ENCODE measurements at places on chromosomes 16 and 17. TPM values are rescaled to one million over a fixed set of nuclear protein-coding genes. Genes with fewer than 3 reads are reported as not detected.

The CCL13 gene
- 2.0 TPM for total RNA-seq

The KRTAP4-16 gene
- not detected for total RNA-seq

The CES5A gene
- not detected for total RNA-seq

The CLEC19A gene
- total RNA-seq, result not detected

The CUEDC1 gene
- total RNA-seq, result 14.5 TPM

The ZDHHC1 gene
- total RNA-seq, result 17.4 TPM

The AP2B1 gene
- 88.5 TPM for total RNA-seq

The KRTAP9-7 gene
- not detected for total RNA-seq

The CD300C gene
- total RNA-seq, result 0.33 TPM

The KRT36 gene
- not detected for total RNA-seq

The CORO1A gene
- 30.9 TPM for total RNA-seq

The KRT32 gene
- 0.73 TPM for total RNA-seq

The KRTAP4-9 gene
- not detected for total RNA-seq

The FBXO39 gene
- total RNA-seq, result not detected

The CDRT15 gene
- total RNA-seq, result not detected

The ZPBP2 gene
- total RNA-seq, result not detected

The ANKRD11 gene
- total RNA-seq, result 79.0 TPM

The RNF222 gene
- total RNA-seq, result not detected

- H3K36me3 ChIP-seq, result no peaks in the 10 kb centered on the region
- no peaks in the 10 kb centered on the region for H3K27me3 ChIP-seq
- H3K4me1 ChIP-seq, result no peaks in the 10 kb centered on the region
- no peak overlapping the region for H3K4me3 ChIP-seq
Observed at GRCh38 chr16:83969771-83970429, 1.9 kb downstream of the NECAB2 start.

GRCh38 chr16:73131156-73131862, 83.4 kb upstream of the ZFHX3 start:
- H3K4me1 ChIP-seq, result no peaks in the 10 kb centered on the region
- no peaks in the 10 kb centered on the region for H3K27me3 ChIP-seq
- no peak overlapping the region for H3K27ac ChIP-seq

- peaks cover 2% of the 10 kb centered on the region for H3K4me1 ChIP-seq
- H3K36me3 ChIP-seq, result no peaks in the 10 kb centered on the region
- H3K27me3 ChIP-seq, result no peaks in the 10 kb centered on the region
- H3K27ac ChIP-seq, result no peak overlapping the region
Observed at GRCh38 chr17:65066901-65067300, 10.4 kb upstream of the GNA13 start.

GRCh38 chr16:49524216-49524946, 150.8 kb downstream of the C16orf78 start:
- no peak overlapping the region for H3K4me3 ChIP-seq
- H3K27me3 ChIP-seq, result no peaks in the 10 kb centered on the region
- no peak overlapping the region for H3K27ac ChIP-seq
- H3K36me3 ChIP-seq, result no peaks in the 10 kb centered on the region
- no peaks in the 10 kb centered on the region for H3K4me1 ChIP-seq

GRCh38 chr17:28295677-28296578, 23.1 kb upstream of the TMEM97 start:
- no peak overlapping the region for H3K27ac ChIP-seq
- H3K4me3 ChIP-seq, result no peak overlapping the region
- no peaks in the 10 kb centered on the region for H3K4me1 ChIP-seq

GRCh38 chr16:70687102-70687511, 1.3 kb upstream of the MTSS2 start:
- peak overlapping the region; percentile 93 for H3K27ac ChIP-seq
- H3K36me3 ChIP-seq, result no peaks in the 10 kb centered on the region
- no peak for DNase-seq
- H3K4me1 ChIP-seq, result peaks cover 25% of the 10 kb centered on the region

DNA sequence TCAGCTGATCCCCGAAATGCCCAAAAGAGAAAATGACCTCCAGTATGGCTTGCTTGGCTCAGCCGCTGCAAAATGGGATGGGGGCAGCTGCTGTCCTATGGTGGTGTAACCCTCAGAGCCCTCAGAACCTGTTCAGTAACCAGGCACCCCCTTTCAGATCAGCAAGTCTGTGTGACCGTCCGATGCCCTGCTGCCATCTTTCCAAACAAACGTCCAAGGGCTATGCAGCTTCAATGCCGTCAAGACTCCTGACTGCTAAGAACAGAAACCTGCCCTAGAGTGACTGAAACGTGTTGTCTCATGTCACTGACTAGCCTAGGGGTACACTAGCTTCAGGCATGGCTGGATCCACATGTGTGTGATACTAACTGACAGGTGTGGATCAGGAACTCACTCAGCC, 70.4 kb downstream of the GNAO1 start:
- H3K4me3 ChIP-seq, result no peak overlapping the region
- no peak overlapping the region for H3K27ac ChIP-seq
- DNase-seq, result no peak
- H3K36me3 ChIP-seq, result no peaks in the 10 kb centered on the region

GRCh38 chr16:19926449-19927390, 42.1 kb upstream of the GPRC5B start:
- no peak for DNase-seq
- no peak overlapping the region for H3K27ac ChIP-seq
- no peak overlapping the region for H3K4me3 ChIP-seq

GRCh38 chr16:88533932-88534637, 36.1 kb upstream of the ZC3H18 start:
- H3K27me3 ChIP-seq, result no peaks in the 10 kb centered on the region
- no peaks in the 10 kb centered on the region for H3K36me3 ChIP-seq
- H3K27ac ChIP-seq, result peak overlapping the region; percentile 96
- H3K4me3 ChIP-seq, result peak overlapping the region; percentile 69

GRCh38 chr16:51431517-51432241, 280.6 kb upstream of the SALL1 start:
- H3K27ac ChIP-seq, result no peak overlapping the region
- DNase-seq, result no peak
- H3K4me3 ChIP-seq, result no peak overlapping the region
- no peaks in the 10 kb centered on the region for H3K4me1 ChIP-seq

DNA sequence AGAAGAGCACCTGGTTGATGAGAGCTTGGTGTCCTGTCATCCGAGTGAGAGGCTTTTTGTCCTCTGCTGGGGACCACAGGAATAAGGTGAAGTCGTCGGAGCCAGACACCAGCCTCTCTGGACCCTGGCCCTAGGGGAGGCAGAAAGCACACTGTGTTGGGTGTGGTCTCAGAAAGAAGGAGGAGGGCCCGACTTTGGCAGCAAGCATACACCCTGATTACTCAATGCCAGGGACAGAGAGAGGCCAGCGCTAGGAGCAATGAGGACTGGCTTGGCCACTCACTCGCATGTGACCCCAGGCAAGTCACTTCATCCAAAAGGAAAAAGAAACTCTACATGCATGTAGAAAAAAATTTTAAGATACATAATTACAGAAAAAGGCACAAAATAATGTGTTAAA, 6.8 kb downstream of the NLE1 start:
- no peak for DNase-seq
- no peaks in the 10 kb centered on the region for H3K4me1 ChIP-seq
- H3K4me3 ChIP-seq, result no peak overlapping the region
- no peaks in the 10 kb centered on the region for H3K27me3 ChIP-seq
- no peak overlapping the region for H3K27ac ChIP-seq

DNA sequence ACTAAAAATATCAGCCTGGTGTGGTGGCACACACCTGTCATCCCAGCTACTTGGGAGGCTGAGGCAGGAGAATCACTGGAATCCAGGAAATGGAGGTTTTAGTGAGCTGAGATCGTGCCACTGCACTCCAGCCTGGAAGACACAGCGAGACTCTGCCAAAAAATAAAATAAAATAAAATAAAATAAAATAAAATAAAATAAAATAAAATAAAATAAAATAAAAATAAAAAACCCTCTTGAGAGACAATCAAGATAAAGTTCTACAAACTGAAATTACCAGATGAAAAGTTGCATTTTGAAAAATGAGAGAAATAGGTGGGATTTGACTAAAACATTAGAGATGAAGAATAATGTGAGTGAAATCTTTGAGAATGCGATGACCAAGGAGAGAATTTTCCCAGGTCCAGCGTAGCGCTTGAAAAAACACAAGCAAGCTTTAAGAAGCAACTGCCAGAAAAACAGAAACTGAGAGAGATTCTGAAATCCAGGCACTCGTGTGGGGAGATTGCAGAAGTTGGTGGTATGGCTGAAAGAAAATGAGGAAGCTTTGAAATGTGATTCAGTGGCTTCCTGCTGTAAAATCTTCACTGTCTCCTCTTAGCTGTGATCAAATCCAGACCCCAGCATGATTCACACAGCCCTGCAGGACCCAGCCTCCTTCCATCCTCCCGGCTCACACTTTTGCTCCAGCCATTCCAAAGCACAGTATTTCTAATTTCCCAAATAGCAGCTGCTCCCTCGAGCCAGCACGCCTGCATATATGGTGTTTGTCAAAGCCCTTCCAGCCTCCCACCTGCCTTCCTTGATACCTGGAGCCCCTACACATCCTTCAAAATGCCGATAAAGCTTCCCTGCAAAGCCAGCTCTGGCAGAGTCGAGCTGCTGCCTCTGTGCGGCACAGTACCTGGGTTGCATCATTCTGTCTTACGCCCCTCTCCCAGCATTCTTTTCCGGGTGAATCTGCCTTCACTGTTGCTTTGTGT, 8.2 kb upstream of the CD300E start:
- no peak for DNase-seq
- no peaks in the 10 kb centered on the region for H3K4me1 ChIP-seq
- no peak overlapping the region for H3K4me3 ChIP-seq
- no peaks in the 10 kb centered on the region for H3K27me3 ChIP-seq

DNA sequence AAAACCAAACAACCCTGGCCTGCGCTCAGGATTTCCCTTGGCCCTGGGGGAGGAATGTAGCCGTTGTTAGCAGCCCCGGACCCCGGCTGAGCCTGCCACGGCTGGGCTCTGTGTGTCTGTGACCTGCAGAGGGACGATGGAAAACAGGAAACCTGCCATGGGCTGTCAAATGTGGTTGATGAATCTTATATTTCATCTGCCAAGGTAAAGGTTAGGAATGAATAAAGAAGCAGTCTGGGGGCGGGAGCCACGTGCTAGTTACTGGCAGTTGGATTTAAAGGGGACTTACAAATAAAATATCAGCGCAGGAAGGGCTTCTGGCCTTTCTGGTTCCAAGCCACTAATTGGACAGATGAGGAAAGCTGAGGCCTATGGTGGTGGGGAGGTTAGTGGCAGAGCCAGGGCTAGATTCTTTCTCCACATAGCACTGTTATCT, at the start of gene KRT23:
Gene KRT23, minus strand, starts transcription at position 263 of the 436 bp plus-strand sequence. CDS start 1,043 bp downstream, outside the sequence.
- peak; percentile 72 for DNase-seq
- H3K27me3 ChIP-seq, result no peaks in the 10 kb centered on the region
- no peaks in the 10 kb centered on the region for H3K4me1 ChIP-seq
- peak within 1 kb of the TSS; percentile 39 for H3K4me3 ChIP-seq

- no peaks in the 10 kb centered on the region for H3K36me3 ChIP-seq
- H3K4me1 ChIP-seq, result no peaks in the 10 kb centered on the region
- H3K4me3 ChIP-seq, result no peak overlapping the region
Observed at GRCh38 chr17:13753771-13754170, 152.0 kb upstream of the HS3ST3A1 start.

DNA sequence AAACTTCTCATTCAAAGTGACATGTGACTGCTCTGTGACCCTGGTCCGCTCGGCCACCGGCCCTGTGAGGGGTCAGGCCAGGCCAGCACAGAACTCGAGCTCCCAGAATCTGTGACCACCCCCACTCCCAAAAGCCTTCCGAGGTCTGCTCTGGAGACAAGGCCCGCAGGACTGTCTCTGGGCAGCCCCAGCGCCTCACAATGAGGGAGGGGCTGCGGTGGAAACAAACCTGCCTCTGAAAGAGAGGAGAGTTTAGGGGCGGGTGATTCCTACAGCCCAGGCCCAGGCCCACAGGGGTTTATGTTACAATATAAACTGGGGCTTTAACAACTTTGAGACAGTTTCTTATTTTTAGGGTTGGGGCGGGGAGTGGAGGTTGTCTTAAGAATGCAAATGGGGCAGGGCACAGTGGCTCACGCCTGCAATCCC, 19.9 kb downstream of the IGFBP4 start:
- no peak overlapping the region for H3K4me3 ChIP-seq
- DNase-seq, result no peak
- H3K36me3 ChIP-seq, result no peaks in the 10 kb centered on the region

- H3K36me3 ChIP-seq, result no peaks in the 10 kb centered on the region
- no peak overlapping the region for H3K4me3 ChIP-seq
- no peaks in the 10 kb centered on the region for H3K27me3 ChIP-seq
- no peak for DNase-seq
Observed at GRCh38 chr16:81623365-81624102, 155.6 kb upstream of the PLCG2 start.

DNA sequence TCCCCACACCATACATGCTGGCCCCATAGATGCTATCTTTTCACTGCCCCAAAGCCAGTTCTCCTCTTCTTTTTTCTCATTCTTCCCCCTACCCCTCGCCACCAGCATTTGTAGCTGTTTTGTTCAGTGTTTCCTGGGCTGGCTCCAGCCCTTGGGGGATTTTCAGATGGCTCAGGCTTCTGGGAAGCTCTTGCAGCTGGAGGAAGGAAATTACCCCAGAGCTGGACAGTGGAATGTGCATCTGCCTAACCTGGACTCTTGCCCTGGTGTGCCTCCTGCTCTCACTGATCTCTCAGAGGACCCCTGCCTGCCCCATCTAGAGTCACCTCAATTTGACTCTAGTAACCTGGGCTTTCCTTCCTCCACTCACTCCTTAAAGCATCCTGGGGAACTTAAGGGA, 82.8 kb downstream of the MYH13 start:
- no peak overlapping the region for H3K27ac ChIP-seq
- H3K4me1 ChIP-seq, result no peaks in the 10 kb centered on the region

DNA sequence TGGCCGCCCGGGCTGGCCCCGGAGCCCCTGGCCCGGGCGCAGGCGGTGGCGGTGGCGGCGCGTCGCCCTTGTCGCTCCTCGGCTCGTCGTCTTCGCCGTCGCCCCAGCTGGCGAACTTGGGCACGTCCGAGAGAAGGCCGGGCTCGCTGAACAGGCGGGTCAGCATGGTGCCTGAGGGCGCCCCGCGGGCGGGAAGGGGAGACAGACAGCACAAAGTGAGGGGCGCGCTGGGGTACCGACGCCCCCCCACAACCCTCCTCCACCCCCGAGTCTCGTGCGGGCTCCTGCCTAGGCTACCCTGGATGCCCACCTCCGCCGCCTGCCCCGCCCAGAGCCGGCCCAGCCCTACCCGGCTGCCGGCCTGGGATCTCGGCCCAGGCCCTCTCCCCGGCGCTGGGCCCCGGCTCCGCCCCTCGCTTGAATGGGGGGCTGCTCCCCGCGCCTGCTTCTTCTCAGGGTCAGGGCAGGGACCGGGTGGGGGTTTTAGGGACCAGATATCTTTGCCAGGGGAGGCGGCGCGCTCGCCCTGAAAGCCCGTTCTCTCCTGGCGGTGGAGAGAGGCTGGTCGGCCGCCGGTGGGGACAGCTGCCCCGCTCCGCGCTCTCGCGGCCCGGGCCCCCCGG, 1.2 kb downstream of the NEUROD2 start:
- H3K36me3 ChIP-seq, result no peaks in the 10 kb centered on the region
- H3K4me1 ChIP-seq, result peaks cover 14% of the 10 kb centered on the region
- peak overlapping the region; percentile 34 for H3K4me3 ChIP-seq
- H3K27me3 ChIP-seq, result peaks cover 81% of the 10 kb centered on the region

GRCh38 chr16:55832773-55833691, at the start of gene CES1:
TSS of gene CES1 (minus strand) at chr16:55833096. CDS start at chr16:55833055, 41 bp downstream.
- no peaks in the 10 kb centered on the region for H3K27me3 ChIP-seq
- no peak for DNase-seq
- no peak within 1 kb of the TSS for H3K4me3 ChIP-seq
- H3K27ac ChIP-seq, result no peak within 1 kb of the TSS
- H3K36me3 ChIP-seq, result no peaks in the 10 kb centered on the region

- no peak overlapping the region for H3K4me3 ChIP-seq
- no peaks in the 10 kb centered on the region for H3K36me3 ChIP-seq
- no peaks in the 10 kb centered on the region for H3K27me3 ChIP-seq
- H3K27ac ChIP-seq, result no peak overlapping the region
- H3K4me1 ChIP-seq, result peaks cover under 1% of the 10 kb centered on the region
Observed at GRCh38 chr17:50938821-50939541, 72.8 kb upstream of the TOB1 start.
